ENCODE measurements at places on chromosomes 11 and 22.
A peak's percentile ranks its signal among the peaks of the same experiment; 100 is the strongest.

- DNase-seq, result no peak
These were observed 43.3 kb downstream of the DNAJC24 start for GRCh38 chr11:31412946-31413345.

DNA sequence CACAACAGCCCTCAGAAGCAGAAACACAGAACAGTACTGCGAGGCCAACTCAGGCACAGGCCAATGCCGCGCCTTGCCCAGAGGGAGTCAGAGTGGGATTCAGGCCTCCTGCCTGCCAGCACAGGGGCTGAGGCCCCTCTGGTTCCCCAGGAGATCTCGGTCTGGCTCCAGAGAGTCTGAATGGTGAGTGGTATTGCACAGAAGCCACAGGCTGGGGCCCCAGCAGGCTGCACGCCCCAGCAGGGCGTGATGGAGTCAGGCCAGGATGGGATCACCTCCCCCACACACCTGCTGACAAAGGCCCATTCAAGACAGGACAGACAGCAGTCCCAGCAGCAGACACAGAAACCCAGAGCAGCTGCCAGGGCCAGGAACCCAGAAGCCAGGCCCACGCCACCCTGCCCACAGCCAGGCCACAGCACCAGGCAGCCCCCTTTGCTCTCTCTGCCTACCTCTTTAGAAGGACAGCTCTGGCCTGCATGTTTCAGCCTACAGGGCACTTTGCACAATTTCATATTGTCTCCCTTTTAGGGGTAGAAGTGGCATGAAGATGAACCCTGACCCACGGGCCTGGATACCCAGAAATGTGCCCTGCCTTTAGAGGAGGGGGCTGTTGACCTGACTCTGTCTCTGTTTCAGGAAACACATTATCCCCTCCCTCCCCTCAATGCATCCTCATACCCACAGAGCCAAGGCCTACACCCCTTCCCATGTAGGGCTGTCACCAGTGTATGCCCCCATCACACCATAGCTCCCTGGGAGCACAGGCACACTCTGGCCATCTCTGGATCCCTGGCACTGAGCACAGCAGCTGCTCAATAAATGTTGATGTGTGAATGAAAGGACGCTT, 6.1 kb downstream of the FXYD6 start:
- DNase-seq, result no peak

DNA sequence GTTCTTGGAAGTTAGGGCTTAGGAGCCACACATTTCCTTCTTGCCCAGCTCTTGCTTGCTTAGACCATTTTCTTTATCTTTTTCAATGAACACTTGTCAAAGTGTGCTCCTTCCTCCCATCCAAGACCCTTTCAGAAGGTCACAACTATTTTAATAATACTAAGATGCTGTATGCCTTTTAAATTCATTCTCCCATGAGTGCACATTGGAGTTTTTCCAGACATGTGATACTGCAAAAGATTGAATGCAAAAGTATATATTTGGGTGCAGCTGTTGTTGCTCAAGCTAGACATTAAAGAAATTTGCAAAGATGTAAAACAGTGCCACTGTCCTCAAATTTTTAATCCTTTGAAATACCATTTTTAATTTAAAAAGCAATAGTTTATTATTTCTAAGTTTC, 69.3 kb upstream of the TNRC6B start:
- DNase-seq, result no peak

DNA sequence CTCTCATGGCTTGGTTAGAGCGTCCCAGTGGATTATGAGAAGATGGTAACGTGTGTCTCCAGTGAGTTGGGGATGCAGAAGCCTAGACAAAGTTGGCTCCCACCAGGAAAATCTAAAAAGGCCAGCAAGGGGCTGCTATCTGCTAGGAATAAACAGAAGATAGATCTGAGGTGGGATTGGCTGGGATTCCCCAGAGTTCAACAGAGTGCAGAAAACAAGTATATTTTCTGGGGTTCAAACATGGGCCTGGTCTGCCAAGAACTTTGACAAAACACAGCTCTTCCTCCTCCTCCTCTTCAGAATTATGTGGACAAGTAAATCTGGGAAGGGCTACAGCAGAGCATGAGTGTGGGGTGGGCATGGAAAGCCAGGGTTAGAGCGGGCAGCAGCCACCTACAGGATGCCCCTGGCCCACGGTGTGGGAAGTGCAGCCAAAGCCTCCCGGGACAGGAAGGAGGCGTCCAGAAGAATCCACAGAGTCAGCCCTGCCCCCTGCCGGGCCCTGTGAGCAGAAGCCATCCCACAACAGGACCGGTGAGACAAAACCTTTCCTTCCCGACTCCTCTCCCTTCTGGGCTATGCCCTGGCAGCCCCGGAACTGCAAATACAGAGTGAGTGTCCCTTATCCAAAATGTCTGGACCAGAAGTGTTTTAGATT, 67.1 kb downstream of the CD82 start:
- peak; percentile 20 for DNase-seq

GRCh38 chr22:39943337-39943736, 16.9 kb upstream of the TMA7B start:
- DNase-seq, result no peak

DNA sequence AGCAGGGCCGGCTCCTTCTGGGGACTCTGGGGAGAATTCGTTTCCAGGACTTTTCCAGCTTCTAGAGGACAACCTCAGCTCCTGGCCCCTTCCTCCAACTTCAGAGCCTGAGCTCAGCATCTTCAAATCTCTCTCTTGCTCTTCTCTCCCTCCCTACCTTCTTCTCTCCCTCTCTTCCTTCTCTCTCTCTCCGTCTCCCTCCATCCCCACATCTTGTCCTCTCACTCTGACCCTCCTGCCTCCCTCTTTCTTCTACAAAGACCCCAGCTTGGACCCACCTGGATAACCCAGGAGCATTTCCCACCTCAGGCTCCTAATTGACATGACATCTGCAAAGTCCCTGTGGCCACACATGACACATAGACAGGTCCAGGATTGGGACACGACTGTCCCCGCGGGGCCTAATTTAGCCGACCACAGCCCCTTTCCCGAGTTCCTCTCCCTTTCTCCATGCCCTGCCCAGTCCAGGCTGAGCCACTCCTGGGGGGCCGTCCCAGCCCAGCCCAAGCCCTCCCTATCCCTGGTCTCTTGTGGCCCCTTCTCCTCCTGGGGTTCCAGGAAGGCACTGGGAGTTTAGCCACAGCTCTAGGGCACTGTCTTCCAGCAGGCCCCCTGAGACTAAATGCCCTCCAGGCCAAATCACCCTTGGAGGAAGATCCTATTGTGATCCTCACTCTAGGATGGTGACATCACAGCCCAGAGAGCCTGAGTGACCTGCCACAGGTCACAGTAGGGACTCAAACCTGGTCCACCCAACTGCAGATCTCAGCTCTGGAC, 36.9 kb downstream of the IGLL5 start:
- DNase-seq, result no peak

- no peak for DNase-seq
These were observed 84.6 kb upstream of the IZUMO1R start for GRCh38 chr11:94219771-94220170.

DNA sequence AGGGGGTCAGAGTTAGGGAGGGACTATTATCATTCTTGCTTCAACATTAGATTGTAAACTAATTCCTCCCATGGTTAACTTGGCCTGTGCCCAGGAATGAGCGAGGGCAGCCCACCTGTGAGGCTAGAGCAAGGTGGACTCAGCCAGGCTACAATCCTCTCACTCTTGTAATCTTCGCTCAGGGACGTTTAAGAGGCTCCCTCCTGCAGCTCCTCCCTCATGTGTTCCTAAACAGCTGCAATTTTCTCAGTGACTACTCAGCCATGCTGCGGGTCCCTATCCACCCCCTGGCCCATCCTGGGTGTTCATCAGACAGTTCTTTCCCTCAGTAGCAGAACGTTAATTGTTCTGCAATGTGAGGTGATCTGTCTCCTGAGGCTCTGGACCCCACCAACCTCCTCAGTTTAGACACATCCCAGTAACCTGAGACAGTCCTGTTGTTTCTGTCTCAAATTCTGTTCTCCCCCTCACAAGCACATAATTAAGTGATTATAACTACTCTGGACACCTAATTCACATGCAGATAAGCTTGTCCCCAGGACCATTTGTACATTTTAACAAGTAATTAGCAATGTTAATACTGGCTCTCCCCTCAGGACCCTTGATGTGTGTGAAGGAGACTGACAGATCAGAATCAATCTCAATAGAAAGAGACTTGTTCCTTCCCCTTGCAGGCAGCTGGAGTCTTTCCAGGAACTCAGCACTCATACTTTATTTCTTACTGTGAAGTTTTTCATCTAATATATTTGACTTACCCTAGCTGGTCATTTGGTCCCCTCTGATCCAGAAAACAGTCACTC, 337.2 kb upstream of the B3GAT1 start:
- no peak for DNase-seq

GRCh38 chr11:19672586-19673206, 39.9 kb upstream of the NAV2 start:
- no peak for DNase-seq

DNA sequence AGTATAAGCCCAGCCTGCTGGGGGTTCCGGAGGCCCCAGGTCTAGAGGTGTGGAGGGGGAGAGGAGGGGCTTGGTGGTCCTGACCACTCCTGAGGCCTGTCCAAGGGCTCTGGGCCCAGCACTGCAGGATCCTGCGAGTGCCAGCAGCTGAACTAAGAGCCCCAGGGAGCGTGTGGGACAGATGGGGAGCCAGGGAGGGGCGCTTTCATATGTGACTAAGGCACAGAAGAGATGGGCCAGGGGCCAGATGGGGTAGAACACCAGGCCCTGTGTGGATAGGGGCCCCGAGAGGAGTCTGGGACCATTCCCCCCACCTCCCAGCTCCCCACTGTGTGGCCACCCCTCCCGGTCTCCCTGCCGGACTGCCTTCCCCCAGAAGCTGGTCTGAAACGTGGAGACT, 18.4 kb downstream of the MAFF start:
- DNase-seq, result no peak

- no peak for DNase-seq
These were observed 65.1 kb downstream of the PRMT3 start for GRCh38 chr11:20452585-20452984.

- no peak for DNase-seq
These were observed 16.2 kb downstream of the SWAP70 start for GRCh38 chr11:9680028-9680427.

DNA sequence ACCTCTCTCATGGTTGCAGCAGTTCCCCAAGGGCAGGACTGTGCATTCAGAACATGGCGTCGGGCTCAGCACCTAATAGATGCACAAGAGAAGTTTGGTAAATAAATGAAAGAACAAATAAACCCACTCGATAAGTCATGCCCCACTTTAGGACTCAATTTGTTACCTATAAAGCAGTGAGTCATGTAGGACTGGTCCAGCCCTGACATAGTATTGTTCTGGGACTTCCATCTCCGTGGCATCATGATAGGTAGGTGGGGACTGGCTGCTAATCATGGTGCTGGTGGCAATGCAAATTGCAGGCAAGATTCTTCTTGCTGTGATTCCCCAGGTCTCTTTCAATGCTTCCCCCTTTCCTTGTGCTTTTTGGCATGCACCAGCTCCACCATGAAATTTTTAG, 118.2 kb upstream of the CSNK2A3 start:
- DNase-seq, result no peak

DNA sequence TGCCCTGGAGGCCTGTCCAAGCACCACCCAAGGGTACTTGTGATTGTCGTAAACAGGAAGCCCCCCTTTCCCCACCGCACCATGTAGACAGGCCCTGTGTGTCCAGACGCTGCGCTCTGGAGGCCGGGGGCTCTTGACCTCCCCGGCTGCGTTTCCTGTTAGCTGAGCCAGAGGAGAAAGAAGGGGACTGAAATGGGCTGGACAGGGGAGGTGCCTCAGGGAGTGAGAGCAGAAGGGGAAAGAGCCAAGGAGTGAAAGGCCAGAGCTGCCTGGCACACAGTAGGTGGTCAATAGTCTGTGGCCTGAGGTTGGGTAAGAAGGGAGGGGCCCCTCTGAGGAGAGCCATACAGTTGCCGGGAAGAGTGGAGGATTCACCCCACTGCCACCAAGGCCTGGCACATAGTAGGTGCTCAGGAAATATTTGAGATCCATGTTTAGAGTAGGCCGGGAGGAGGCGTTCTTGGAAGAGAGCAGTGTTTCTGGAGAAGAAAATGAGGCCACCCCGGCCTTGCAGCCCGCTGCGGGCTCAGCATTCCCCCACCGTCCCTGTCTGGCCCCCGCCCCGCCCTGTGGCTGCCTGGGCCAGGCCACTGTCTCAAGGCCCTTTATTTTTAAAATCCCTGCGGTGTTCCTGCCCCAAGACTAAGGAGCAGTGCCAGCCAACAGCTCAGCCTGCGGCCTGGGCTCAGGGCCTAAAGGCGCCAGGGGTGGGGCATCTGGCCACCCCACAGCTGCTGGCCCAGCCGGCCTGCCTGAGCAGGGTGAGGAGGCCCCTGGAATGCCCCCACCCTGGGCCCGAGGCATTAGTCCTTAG, 13.6 kb upstream of the CDC42EP1 start:
- no peak for DNase-seq

GRCh38 chr11:98979205-98979604, 41.5 kb upstream of the CNTN5 start:
- no peak for DNase-seq

DNA sequence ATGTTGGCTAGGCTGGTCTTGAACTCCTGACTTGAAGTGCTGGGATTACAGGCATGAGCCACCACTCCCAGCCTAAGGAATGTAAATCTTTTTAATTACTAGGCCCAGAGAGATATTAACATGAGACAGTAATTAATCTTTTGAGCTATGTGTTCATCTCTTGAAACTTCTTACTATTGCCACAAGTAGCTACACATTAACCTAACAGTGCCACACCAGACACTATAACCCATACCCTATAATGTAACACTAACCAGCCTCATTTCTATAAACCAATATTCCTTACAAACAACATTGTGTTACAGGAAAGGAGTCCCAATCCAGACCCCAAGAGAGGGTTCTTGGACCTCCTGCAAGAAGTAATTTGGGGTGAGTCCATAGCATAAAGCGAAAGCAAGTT, 8.0 kb upstream of the COX8A start:
- DNase-seq, result no peak

DNA sequence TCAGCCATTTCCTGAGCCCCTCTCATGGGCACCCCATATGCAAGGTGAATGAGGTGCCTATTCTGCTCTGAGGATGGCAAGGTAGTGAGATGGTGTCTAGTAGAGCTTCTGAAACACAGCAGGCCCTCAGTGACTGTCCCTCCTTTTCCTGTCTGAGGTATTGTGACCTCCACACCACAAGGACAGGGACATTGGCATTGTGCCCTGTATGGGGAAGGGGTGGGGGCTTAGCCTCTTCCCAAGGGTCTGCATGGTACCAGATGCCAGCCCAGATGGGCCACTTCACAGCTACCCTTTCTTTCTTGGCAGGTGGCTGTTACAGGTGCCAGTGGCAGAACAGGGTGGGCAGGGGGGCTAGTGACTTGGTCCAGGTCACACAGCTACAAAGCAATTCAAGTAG, 78.8 kb downstream of the CABIN1 start:
- no peak for DNase-seq

DNA sequence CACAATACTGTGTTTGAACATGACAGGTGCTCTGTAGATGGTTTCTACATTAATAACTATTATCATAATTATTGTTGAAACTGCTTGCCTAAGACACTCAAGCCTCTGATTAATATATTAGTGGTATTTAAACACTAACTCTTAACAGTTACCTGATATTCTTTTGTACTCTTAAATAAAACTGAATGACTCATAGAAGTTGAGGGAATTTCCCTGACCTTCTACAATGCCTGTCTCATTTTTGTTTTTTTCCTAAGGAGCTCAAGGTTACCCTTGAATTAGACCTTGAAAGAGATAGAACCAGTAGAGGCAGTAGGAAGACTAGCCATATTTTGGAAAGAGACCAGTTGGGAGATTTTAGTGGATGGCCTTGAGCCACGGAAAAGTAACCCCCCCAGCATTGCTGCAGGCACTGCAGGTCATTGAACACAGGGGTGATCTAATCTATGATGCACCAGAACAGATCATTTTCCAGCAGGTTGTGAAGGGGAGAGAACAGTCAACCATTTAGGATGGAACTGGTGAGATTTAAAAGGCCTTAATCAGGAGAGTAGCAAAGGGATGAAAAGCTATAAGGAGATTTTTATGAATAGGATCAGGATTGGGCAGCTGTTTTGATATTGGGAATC, 148.3 kb downstream of the PGR start:
- DNase-seq, result no peak

Measured in activated naive CD8-positive, alpha-beta T cell treated with anti-CD3 and anti-CD28 coated beads, Interleukin-2, amount 10 ng/mL, durations not matched to agents 7 days and 5 days (primary cell).